ENCODE measurements at places on chromosomes 3 and 15.

DNA sequence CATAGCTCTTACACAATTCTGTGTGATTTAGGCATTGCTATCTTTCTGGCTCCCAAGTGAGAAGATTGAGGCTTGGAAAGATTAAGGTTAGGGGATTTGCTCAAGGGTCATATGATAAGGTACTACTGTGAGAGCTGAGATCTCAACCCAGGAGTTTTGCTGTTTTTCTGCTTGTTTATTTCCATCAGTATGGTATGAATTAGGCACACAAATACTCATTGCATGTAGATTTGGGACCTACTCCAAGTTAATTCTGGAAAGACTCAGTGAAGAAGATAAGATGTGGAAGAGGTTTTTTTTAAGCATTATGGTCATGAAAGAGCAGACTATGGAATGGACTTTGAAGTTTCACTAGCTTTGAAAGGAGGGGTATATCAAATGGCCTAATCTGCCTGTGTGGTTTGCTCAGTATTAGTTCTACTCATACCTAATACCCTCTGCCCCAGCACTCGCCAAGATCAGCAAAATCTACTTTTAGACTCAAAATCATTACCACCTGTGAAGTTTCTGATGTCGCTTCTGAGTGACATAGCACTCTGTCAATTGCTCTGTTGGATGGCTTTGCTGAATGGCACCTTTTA is 12.5 kb downstream of the MBNL1 start:
- DNase-seq: no peak

DNA sequence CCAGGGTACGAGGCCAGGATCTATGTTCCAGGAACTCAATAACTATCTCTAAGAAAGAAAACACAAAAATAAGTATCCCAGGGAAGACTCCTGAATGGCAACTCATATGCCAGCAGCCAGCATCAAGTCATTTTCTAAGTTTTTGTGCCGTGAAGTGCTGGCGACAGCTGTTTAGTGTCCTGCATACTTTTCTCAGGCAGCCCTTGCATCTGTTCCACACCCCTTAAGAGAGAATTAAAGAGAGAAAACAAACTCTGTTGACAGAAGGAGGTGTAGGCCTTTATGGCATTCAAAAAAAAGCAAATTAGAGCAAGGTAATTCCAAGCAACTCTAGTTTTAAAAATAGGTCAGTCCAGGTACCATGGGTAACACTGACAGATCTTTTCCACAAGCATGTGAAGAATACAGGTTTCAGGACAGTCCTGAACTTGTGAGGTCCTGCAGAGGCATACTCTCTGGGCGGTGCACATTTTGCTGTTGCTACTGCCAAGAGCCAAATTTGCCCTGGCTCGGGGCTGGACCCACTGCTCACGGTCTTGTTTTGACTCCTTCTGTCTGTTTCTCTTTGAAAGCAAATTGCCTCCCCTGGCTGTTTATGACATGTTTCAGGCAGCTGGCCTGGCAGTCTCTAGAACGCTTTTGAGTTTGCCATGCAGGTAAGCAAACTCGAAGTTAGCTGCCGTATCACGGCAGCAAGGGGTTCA is 252.1 kb upstream of the ADAMTS9 start:
- DNase-seq: no peak

DNA sequence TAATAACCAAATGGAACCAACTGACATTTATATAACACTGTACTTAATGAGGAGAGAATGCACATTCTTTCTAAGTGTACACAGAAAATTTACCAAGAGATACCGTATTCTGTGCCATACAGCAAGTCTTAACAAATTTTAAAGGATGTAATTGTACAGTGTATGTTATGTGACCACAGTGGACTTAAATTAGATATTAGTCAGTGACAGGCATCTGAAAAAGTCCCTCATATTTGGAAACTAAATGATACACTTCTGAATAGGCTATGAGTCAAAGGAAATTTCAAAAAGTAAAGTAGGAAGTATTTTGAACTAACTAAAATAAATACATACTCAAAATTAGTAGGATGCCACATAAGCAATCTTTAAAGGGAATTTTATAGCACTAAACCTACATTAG is 59.6 kb upstream of the P3H2 start:
- DNase-seq: no peak

DNA sequence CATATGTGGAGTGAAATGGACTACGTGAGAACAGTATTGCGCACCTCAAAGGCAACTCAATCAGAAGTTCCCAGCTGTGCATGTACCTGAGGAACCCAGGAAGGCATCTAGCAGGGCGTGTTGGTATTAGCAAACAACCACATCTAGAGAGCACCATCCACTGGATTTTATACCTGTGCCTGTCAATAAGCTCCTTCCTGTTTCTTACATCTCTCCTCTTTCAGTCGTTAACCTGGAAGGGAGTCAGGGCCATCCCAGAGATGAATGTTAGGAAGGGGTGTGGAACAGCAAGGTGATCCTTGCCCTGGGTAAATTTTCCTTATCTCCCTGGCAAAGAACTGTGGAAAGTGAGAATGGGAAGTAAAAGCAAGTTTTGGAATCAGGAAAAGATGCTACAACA is 29.6 kb upstream of the CHMP2B start:
- no peak for DNase-seq

DNA sequence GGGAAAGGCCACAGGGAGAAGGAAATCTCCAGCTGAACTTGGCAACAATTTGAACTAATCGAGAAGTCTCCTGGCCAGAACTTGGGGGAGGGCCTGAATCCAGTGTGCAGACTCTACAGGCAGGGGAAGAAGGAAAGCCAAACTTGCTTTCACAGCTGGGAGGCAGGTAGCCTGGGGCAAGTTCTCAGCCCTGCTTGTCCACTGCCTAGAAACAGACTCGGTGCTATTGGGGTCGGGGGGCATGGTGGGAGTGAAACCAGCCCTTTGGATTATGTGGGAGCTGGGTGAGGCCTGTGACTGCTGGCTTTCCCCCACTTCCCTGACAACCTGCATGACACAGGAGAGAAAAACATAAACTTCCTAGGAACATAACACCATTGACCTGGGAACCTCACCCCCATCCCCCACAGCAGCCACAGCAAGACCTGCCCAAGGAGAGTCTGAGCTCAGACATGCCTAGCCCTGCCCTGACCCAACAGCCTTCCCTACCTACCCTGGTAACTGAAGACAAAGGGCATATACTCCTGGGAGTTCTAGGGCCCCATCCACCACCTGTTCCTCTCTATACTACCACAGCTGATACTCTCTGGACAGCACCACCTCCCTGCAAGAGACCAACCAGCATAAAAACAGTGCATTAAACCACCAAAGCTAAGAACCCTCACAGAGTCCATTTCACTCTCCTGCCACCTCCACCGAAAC is 103.7 kb upstream of the MNS1 start:
- DNase-seq: no peak

- DNase-seq: no peak
Measured at GRCh38 chr3:165640970-165641369, 196.3 kb downstream of the BCHE start.

GRCh38 chr15:64430000-64430735 is 30.2 kb upstream of the ZNF609 start:
- DNase-seq: peak; percentile 6

GRCh38 chr3:108028896-108029295 is 61.9 kb downstream of the CD47 start:
- no peak for DNase-seq

GRCh38 chr15:67130166-67130565 is 64.8 kb downstream of the SMAD3 start:
- DNase-seq: no peak

- DNase-seq: no peak
Measured at GRCh38 chr15:77140220-77140619, 69.3 kb upstream of the TSPAN3 start.

GRCh38 chr3:36511791-36512486 is 131.6 kb downstream of the STAC start:
- DNase-seq: no peak

- no peak for DNase-seq
Measured at GRCh38 chr3:52041118-52041731, 15.1 kb downstream of the DUSP7 start.

GRCh38 chr15:77032052-77032646 is 37.2 kb downstream of the PSTPIP1 start:
- no peak for DNase-seq

DNA sequence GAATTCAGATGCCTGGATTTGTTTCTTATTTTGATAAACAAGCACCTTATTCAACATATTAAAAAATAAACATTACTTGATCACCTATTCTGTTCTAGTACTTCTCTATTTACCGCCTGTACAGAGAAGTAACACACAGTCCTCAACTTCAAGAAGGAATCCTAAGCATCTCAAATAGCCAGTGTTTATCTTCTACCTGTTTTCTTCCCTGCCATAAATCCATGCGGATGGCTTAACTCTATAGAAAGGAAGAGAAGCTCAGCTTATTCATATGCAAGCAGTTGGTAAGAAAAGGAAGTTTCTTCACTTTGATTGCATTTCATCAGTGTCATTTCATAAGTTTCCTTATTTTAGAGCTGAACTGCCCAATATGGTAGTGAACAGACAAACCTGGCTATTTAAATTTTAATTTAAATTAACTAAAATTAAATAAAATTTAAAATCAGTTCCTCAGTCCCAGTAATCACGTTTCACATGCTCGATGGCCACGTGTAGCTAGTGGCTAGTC is 210.0 kb upstream of the PEX5L start:
- DNase-seq: no peak

GRCh38 chr3:46553154-46553553 is 12.9 kb downstream of the LRRC2 start:
- no peak for DNase-seq

DNA sequence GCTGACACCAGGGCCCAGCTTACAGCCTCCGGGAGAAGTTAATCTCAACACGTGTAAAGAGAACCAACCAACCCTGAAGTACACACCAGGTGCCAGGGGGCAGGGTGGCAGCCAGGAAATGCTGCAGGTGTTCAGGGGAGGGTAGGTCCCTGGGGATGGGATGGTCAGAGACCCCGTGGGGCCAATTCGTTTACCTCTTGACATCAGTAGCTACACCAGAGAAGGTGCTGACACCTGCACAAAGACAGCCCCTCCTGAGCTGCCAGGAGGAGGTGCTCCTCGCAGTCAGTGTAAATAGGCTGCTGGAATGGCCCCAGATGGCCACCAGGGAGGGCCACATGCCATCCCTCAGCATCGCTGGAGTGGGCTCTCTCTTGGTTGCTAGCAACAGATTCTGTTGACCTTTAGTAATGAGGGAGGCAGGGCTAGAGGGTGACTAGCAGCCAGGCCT is 52.8 kb downstream of the CORO2B start:
- no peak for DNase-seq

- no peak for DNase-seq
Measured at GRCh38 chr3:106631373-106632108, 745.7 kb upstream of the CCDC54 start.

- DNase-seq: no peak
Measured at GRCh38 chr15:66733976-66734375, 31.9 kb downstream of the SMAD6 start.

- no peak for DNase-seq
Measured at GRCh38 chr3:181728470-181729340, 17.0 kb downstream of the SOX2 start.

- DNase-seq: no peak
Measured at GRCh38 chr3:46576-46975, 150.0 kb upstream of the CHL1 start.

DNA sequence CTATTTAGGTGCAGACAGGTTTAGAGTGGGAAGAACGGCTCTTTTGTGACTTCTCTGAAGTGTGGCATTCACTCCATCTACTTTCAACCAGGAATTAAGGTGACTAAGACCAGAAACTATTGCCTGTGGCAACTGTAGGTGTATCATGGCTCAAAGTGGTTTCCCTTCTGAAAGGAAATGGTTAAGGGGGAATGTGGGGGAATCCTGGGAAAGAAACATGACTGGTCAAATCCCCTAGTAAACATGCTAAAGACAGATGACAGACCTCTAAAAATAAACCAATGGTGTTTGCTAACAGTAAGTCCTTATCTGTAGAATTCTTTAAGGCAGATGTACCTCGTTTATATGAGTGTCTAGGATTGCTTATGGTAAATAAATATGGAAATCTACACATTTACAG is 56.9 kb downstream of the MEGF11 start:
- DNase-seq: no peak

DNA sequence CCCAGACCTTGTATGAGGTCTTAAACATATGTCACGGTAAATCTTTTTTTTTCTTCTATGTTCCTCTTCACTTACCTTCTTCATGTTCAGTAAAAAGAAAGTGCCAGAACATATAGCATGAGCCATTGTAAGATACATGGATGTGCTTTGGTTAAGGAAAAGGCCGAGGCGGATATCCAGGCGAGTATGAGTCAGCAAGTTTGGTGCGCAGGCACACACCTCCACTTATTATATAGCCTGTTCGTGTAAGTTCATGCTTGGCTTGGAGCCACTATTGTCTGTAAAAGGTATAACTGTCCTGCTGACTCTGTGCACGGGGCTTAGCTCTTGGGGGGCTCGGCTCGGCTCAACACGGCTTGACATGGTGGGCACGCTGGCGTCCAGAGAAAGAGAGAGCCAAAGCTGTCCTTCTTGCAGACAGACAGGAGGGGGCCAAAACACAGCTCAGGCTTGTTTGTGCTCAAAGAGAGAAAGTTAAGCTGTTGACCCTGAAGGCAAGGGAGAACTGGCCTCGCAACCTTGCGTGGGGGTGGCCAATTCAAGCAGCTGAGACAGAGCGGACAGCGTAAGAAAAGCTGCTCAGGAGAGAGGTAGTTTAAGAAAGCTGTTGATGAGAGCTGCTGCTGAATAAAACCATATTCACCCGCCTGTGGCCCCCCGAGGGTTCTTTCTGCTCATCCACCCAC is 251.2 kb downstream of the SLC9A9 start:
- no peak for DNase-seq

DNA sequence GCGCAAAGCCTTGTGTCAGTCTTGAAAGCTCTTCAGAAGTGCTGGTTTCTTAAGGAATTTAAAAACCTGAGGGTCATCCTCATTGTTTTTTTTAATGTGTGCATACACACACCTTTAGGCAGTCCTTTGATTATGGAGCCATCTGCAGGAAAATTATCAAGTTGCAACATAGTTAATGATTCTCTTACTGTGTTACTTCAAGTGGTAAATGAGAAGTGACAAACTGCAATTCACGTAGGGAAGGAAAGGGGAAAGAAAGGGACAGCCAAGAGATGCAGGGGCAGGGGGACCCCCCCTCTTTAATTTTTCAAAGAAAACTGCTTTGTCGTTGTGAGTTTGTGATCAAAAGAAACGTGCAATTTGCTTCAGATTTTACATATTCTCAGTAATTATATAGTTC is 162.4 kb upstream of the CGNL1 start:
- DNase-seq: no peak

DNA sequence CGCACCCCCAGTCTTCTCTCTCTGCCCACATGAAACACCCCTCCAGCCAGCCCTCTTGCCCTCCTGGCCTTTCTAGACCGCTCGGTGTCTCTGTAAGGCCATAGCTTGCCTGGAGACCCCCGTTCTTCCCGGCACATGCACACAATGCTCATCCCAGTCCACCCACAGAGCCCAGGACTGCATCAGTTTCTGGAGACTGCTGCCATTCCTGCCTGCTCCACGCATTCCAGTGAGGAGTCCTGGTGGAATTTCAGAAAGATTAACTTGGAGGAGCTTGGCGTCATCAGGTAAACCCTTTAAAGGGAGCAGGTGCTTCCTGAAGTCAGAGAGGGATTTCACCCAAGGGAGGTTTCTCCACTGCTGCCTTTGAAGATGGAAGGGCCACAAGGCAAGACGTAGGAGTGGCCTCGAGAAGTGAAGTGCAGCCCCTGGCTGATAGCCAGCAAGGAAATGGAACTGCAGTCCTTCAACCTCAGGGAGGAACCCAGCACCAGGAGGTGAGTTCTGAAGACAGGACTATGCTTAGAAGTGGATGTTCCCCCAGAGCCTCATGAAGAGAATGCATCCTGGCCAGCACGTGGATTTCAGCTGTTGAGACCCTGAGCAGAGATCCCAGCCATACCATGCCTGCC is 19.2 kb downstream of the SLC41A3 start:
- DNase-seq: peak; percentile 2

GRCh38 chr3:38827791-38828190 is 11.8 kb upstream of the SCN10A start:
- no peak for DNase-seq

All from HEK293T (cell line).